ENCODE measurements at places on chromosomes 2 and 18.

- DNase-seq, result no peak
Observed at GRCh38 chr2:127525691-127526131, 578 bp downstream of the IWS1 start.

- no peak for DNase-seq
Observed at GRCh38 chr2:105378276-105378840, 20.5 kb downstream of the FHL2 start.

DNA sequence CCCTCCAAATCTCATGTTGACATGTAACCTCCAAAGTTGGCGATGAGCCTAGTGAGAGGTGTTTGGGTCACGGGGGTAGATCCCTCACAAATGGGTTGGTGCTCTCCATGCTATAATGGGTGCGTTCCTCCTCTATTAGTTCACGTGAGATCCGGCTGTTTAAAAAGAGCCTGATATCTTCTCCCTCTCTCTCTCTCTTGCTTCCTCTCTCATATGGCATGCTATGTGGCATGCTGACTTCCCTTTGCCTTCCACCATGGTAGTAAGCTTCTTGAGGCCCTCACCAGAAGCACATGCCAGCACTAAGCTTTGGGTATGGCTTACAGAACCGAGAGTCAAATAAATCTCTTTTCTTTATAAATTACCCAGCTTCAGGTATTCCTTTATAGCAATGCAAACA is 39.2 kb downstream of the C2orf76 start:
- DNase-seq, result no peak

DNA sequence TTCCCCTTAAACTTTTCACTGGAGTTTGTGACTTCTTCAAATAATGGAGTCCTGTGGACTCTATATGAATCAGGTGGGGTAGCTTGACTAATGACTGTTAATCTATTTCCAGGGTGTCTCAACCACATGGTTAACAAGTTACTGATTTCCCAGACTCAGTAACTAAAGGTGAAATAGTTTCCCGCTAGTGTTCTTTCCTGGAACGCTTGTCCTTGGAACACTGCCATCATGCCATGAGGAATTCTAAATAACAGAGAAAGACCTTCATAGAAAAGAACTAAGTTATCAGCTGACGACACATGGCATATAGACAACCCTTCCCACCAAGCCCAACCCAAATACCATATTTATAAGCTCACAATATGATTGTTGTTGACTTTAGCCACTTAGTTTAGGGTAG is 1027.9 kb upstream of the FAM98A start:
- DNase-seq, result no peak

DNA sequence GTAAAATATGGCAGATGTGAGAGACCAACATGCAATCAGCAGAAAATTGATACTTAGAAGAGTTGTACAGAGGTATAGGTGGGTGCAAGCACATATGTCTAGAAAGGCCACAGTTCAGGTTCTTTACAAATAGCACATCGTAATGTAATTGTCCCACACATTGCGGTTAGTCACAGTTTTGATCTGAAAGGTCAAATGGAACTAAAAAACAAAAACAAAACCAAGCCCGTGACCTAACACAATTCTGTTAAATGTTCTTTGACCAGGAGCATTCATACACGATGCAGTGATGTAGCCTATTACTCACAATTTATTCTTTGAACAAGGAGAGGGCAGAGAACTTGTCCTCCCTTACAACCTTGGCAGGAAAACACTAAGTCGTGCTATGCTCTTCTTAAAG is 108.9 kb upstream of the MAP4K3 start:
- DNase-seq, result no peak

DNA sequence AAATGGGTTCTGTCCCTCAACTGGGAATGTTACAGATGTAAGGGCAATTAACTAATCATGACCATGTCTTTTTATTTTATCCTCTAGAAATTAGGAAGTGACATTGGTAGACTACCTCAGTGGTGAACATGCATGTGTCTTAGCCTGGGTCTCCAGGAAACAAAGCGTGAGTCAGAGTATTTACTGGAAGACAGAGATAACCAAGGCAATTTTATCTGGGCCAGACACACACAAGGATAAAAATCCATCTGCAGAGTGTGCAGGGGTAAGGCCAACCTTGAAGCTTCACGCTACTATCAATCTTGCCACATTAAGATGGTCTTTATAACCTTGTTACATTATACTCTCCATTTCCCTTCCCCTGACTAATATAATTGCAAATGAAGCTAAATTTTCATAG is 487.5 kb downstream of the SUCLG1 start:
- DNase-seq, result no peak

- DNase-seq, result no peak
Observed at GRCh38 chr2:187446711-187447110, 1.3 kb downstream of the CALCRL start.

GRCh38 chr2:76711490-76711889 is 810.7 kb downstream of the LRRTM4 start:
- no peak for DNase-seq

- no peak for DNase-seq
Observed at GRCh38 chr2:36366491-36367120, 11.0 kb downstream of the CRIM1 start.

All from activated CD8-positive, alpha-beta memory T cell treated with anti-CD3 and anti-CD28 coated beads, Interleukin-2, amount 50 U/mL, for 4 hours (primary cell).